Activated CD4-positive, CD25-positive, alpha-beta regulatory T cell (primary cell): ENCODE measurements at places on chromosomes 1 and 21.

- DNase-seq = no peak
Observed at GRCh38 chr1:158002631-158003405, 9.4 kb downstream of the KIRREL1 start.

GRCh38 chr1:41394369-41394744 lies 33.1 kb downstream of the FOXO6 start:
- no peak for DNase-seq

- no peak for DNase-seq
Observed at GRCh38 chr1:169250022-169250421, 117.6 kb downstream of the NME7 start.

- no peak for DNase-seq
Observed at GRCh38 chr1:179090522-179090921, 8.7 kb downstream of the TOR3A start.

GRCh38 chr1:16338961-16339360 lies 13.3 kb downstream of the FBXO42 start:
- DNase-seq = no peak

DNA sequence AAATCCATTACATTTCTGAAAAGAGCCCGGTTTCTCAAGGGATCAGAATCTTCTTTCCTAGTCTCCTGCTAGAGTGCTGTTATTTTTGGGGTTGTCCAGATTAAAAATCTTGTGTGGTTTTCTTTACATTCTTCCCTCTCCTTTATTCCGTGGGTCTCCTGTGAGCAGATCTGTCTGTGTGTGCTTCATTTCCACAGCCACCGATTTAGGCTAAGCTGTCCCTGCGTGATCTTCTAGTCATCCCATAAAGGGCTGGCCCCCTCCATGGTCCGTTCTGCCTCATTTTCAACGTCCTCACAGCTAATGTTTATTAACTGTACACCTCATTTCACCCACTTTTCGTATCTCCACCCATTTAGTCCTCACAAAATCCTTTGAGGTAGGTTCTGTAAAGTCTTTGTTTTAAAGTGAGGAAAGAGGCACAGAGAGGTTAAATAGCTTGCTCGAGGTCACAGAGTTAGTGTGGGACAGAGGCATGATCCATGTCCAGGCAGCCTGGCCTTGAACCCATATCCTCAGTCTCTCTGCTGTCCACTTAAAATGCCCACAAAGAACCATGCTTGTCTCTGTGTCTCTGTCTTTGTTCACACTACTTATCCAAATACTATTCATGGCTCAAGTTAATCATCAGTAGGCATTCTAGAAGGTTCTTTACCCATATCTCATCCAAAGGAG lies 38.2 kb upstream of the KIF1B start:
- DNase-seq = no peak

- no peak for DNase-seq
Observed at GRCh38 chr1:16250524-16251251, 13.7 kb upstream of the CPLANE2 start.

- no peak for DNase-seq
Observed at GRCh38 chr1:168634951-168635532, 58.6 kb downstream of the XCL1 start.

DNA sequence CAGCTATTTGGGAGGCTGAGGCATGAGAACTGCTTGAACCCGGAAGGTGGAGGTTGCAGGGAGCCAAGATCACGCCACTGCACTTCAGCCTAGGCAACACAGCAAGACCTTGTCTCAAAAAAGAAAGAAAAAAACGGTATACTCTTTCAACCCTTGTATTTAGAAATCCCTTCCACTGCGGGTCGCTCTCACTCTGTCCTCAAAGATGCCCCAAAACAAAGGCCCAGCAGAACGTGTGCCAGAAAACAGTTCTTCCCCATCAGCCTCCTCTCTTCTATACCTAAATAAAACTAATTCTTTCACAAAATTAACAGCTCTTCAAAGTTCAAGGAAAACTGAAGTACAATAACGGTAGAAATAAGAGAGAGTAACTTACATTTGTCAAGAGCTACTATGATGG lies 13.2 kb downstream of the SETD4 start:
- DNase-seq = no peak
